ENCODE measurements at places on chromosomes 7 and 10. TPM values are rescaled to one million over a fixed set of nuclear protein-coding genes. Genes with fewer than 3 reads are reported as not detected.

CHCHD3 gene
- total RNA-seq, result 142 TPM

- H3K27me3 ChIP-seq, result no peaks in the 10 kb centered on the region
- no peak for DNase-seq
- no peak overlapping the region for H3K27ac ChIP-seq
- no peaks in the 10 kb centered on the region for H3K4me1 ChIP-seq
- H3K36me3 ChIP-seq, result no peaks in the 10 kb centered on the region
- no peak overlapping the region for H3K4me3 ChIP-seq
These were observed 70.0 kb downstream of the KLF6 start for GRCh38 chr10:3714967-3715366.

MRLN gene
- total RNA-seq, result not detected

DNA sequence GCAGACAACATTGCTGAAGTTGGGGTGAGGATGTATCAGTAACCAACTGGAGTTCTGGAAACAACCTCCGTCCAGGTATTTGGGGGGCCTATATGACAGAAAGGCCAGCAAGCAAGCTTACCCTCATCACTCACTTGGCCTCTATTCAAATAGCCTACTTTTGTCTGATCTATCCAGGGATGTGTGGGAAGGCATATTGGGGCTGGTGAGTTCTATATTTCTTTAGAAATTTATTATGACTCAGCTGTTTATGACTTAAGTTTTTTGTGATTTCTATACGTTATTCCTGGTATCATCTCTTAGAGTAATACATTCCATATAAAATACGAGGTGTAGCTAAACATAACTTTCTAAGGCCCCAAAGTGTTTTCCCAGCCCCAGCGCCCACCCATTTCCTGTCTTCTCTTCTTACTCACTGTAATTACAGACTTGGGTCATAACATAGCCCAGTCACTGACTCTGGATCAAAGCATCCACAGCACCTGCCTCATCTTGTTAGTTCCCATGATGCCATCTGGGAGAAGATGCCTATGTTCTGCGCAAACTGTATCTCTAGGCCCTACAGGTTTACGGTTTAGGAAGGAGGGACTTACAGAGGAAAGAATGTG lies 18.1 kb downstream of the GARS1 start:
- no peaks in the 10 kb centered on the region for H3K4me1 ChIP-seq
- H3K27ac ChIP-seq, result no peak overlapping the region
- no peaks in the 10 kb centered on the region for H3K27me3 ChIP-seq
- H3K36me3 ChIP-seq, result peaks cover 41% of the 10 kb centered on the region
- H3K4me3 ChIP-seq, result no peak overlapping the region

TMEM184A gene
- total RNA-seq, result 0.22 TPM

DNA sequence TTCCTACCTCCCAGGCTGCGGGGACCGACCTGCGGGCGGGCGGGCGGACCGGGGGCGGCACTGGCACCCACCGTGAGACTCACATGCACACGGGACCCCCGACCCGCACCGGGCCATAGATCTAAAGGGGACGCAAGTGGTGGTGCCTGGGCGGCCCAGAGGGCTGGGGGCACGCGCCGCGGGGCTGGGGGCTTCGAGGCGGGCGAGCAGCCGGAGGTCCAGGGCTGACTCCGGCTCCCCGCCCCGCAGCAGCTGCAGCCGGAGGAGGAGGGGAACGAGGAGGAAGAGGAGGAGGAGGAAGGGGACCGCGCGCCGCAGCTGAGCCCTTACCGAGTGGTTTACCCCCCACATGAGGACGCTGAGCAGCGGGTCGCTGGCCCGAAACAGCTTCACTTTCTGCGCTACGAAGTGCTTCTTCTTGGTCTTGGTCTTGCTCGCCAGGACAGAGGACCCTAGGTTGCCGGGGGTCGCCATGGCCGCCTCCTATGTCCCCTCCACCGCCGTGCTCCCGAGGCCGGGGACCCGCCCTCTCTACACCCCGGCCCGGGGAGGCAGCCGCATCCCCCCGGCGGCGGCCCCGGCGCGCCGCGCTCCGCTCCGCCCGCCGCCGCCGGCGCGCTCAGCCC lies 412 bp downstream of the PIP4K2A start:
- H3K4me1 ChIP-seq, result peaks cover 9% of the 10 kb centered on the region
- peak; percentile 65 for DNase-seq
- no peak overlapping the region for H3K27ac ChIP-seq
- no peaks in the 10 kb centered on the region for H3K36me3 ChIP-seq

- no peaks in the 10 kb centered on the region for H3K27me3 ChIP-seq
- no peaks in the 10 kb centered on the region for H3K36me3 ChIP-seq
- DNase-seq, result peak; percentile 77
- H3K4me3 ChIP-seq, result peak overlapping the region; percentile 20
- peak overlapping the region; percentile 65 for H3K27ac ChIP-seq
These were observed 31.6 kb downstream of the TRIM8 start for GRCh38 chr10:102675666-102676533.

ATRNL1 gene
- 6.9 TPM for total RNA-seq

GRCh38 chr10:90871279-90871765 lies 452 bp upstream of the RPP30 start:
- H3K4me1 ChIP-seq, result peaks cover 7% of the 10 kb centered on the region
- H3K27ac ChIP-seq, result no peak overlapping the region
- H3K27me3 ChIP-seq, result no peaks in the 10 kb centered on the region
- H3K36me3 ChIP-seq, result no peaks in the 10 kb centered on the region
- H3K4me3 ChIP-seq, result peak overlapping the region; percentile 95
- peak; percentile 88 for DNase-seq

GRCh38 chr7:16579216-16579615 lies 52.6 kb downstream of the LRRC72 start:
- H3K36me3 ChIP-seq, result no peaks in the 10 kb centered on the region
- no peaks in the 10 kb centered on the region for H3K4me1 ChIP-seq
- H3K4me3 ChIP-seq, result no peak overlapping the region
- H3K27me3 ChIP-seq, result no peaks in the 10 kb centered on the region

ARHGAP22 gene
- total RNA-seq, result 5.1 TPM

- no peaks in the 10 kb centered on the region for H3K27me3 ChIP-seq
- no peaks in the 10 kb centered on the region for H3K36me3 ChIP-seq
- DNase-seq, result no peak
- H3K4me1 ChIP-seq, result no peaks in the 10 kb centered on the region
- H3K27ac ChIP-seq, result no peak overlapping the region
These were observed 158.2 kb upstream of the FOXK1 start for GRCh38 chr7:4523873-4524272.

TEX47 gene
- not detected for total RNA-seq

DNA sequence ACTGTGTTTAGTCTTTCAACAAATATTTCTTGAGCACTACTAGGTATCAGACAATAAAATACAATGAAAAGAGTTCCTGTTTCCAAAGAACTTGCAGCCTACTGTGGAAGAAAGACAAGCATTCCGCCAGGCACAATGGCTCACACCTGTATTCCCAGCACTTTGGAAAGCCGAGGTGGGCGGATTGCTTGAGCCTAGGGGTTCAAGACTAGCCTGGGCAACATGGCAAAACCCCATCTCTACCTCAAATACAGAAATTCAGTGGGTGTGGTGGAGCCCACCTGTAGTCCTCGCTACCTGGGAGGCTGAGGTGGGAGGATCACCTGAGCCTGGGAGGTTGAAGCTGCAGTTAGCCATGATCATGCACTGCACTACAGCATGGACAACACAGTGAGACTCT lies 6.1 kb downstream of the SVOPL start:
- H3K4me3 ChIP-seq, result no peak overlapping the region
- no peaks in the 10 kb centered on the region for H3K4me1 ChIP-seq
- no peaks in the 10 kb centered on the region for H3K27me3 ChIP-seq

TUBB8 gene
- total RNA-seq, result 1.9 TPM

DNA sequence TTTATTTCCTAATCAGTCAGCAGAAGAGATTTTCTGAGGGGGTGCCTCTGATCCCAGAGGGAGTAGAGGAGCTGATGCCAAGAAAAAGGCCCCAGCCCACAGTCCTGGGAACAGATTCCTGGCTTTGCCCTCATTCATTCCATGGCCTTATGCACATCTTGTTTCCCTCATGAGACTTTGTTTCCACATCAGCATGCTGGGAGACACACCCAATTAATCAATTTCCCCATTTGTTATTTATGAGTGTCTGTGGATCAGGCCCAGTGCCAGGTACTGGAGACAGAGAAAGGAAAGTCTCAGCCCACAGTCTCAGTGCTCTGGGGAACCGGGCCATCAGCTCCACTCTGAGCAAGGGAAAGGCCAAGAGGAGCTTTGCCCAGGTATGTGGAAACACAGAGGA lies 496.2 kb upstream of the ZMIZ1 start:
- no peaks in the 10 kb centered on the region for H3K27me3 ChIP-seq
- DNase-seq, result no peak
- H3K27ac ChIP-seq, result no peak overlapping the region

DKK1 gene
- 16.1 TPM for total RNA-seq

- no peak overlapping the region for H3K4me3 ChIP-seq
- no peaks in the 10 kb centered on the region for H3K4me1 ChIP-seq
- H3K27me3 ChIP-seq, result no peaks in the 10 kb centered on the region
- DNase-seq, result no peak
- H3K36me3 ChIP-seq, result peaks cover 9% of the 10 kb centered on the region
These were observed 61.5 kb downstream of the GNA12 start for GRCh38 chr7:2782565-2782964.

- DNase-seq, result no peak
- no peak overlapping the region for H3K4me3 ChIP-seq
- no peaks in the 10 kb centered on the region for H3K36me3 ChIP-seq
These were observed 68.3 kb downstream of the DNAH11 start for GRCh38 chr7:21611129-21611528.

DNA sequence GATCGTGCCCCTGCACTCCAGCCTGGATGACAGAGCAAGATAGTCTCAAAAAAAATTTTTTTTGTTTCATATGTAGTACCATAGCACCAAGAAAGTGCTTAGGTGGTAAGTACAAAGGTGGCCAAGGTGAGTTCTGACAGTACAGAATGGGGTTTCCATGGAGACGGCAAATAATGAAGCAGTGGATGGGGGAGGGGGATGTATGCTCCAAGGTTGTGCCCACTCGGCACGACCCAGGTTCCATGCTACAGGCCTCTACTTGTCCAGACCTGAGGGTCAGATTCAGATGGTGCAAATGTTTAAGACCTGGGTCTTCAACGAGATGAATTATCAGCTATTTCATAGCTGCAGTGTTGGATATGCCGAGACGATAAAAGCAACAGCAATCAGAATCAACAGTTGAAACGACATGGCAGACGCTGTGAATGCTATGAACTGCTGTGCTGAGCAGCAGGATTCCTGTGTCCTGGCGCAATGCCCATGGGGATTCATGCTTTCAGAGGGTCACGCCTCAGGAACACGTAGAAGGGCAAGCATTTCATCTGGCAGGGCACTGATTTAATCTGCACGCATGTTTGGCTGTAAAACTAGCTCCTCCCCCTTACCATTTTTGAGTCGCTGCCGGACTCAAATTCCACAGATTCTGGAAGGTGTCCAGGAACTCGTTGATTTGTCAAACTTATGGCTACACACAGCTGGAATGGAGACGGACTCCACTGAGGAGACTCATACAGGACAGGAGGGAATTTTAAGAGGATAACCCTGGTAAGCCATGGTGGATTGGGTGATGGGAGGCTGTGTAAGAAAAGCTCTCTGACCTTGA lies 256.5 kb downstream of the FRMD4A start:
- no peak overlapping the region for H3K4me3 ChIP-seq
- H3K4me1 ChIP-seq, result no peaks in the 10 kb centered on the region

GPR15LG gene
- not detected for total RNA-seq

GRCh38 chr7:114889646-114890285 lies 32.1 kb upstream of the MDFIC start:
- no peak overlapping the region for H3K27ac ChIP-seq
- H3K36me3 ChIP-seq, result no peaks in the 10 kb centered on the region
- DNase-seq, result no peak
- H3K4me3 ChIP-seq, result no peak overlapping the region

DNA sequence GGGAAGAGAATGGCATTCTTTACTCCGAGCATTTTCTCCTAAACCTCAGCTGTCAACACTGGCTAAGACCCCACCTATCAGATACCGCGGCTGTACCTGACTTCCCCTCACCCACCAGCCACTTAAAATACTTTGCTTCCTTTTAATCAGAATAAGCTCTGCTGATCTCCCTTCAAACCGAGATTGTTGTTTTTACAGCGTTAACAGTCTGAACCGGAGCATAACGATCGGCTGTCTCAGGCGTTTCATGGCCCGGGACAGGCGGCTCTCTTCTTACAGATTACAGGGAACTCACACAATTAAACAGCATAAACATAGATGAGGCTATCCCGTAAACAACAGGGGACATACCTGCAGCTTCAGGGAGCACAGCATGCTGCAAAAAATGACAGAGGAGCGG lies 174.3 kb upstream of the RNF32 start:
- no peaks in the 10 kb centered on the region for H3K36me3 ChIP-seq
- no peak for DNase-seq
- no peaks in the 10 kb centered on the region for H3K4me1 ChIP-seq
- no peak overlapping the region for H3K4me3 ChIP-seq
- H3K27me3 ChIP-seq, result no peaks in the 10 kb centered on the region
- no peak overlapping the region for H3K27ac ChIP-seq

DNA sequence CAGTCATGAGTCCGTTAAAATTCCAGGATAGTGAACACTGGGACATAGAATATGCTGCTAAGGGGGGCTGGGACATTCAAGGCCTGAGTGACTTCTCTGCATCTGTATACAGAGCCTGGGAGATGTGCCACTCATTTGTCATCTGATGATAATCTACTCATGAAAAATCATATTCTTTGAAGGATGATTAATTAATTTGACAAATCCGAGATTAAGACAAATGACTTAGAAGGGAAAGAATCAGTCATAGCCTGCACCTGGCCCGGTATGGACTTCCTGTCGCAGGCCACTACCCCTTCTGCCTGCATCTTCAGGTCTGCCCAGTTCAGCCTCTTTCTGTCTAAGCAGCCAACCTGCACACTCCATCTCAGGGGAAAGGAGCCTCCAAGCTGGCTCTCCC lies 18.8 kb upstream of the FAM170B start:
- no peaks in the 10 kb centered on the region for H3K27me3 ChIP-seq
- H3K4me1 ChIP-seq, result no peaks in the 10 kb centered on the region
- H3K27ac ChIP-seq, result no peak overlapping the region
- DNase-seq, result no peak

ZNF273 gene
- total RNA-seq, result 36.5 TPM

- peak overlapping the region; percentile 59 for H3K4me3 ChIP-seq
- no peaks in the 10 kb centered on the region for H3K36me3 ChIP-seq
- H3K27ac ChIP-seq, result no peak overlapping the region
- peaks cover 64% of the 10 kb centered on the region for H3K27me3 ChIP-seq
- peak; percentile 38 for DNase-seq
- H3K4me1 ChIP-seq, result peaks cover 15% of the 10 kb centered on the region
These were observed 1.2 kb downstream of the MLXIPL start for GRCh38 chr7:73622909-73623797.

ACTA2 gene
- 19.0 TPM for total RNA-seq

DNA sequence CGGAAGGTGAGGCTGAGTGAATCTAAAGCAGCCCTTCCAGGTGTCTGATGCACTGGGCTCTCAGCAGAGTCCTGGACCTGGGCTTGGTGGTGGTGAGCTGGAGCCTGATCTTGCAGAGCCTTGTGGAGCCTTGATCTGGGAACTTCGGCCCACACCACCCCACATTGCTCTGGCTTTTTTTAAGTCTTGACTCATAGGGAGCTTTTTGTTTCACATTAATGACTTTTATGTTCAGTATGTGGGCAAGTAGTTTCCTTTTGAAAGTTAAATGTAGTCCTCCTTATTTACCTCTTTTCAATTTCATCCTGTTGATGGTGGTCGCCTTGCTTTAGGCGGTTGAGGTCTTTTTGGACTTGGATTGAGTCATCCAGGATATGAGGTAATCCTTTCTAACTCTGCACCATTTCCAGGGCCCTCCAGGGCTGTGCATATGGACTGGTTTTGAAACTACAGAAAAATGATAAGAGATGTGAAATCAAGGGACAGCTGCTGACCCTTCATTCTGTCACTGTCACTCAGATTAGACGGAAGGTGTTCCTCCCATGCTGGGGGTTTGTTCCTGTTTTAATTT lies 2.9 kb upstream of the NRAP start:
- no peak overlapping the region for H3K4me3 ChIP-seq
- no peak overlapping the region for H3K27ac ChIP-seq
- H3K27me3 ChIP-seq, result no peaks in the 10 kb centered on the region
- DNase-seq, result no peak
- H3K36me3 ChIP-seq, result no peaks in the 10 kb centered on the region

CYP3A7 gene
- total RNA-seq, result not detected
